ENCODE measurements at places on chromosomes 7 and 10.
A peak's percentile ranks its signal among the peaks of the same experiment; 100 is the strongest.

DNA sequence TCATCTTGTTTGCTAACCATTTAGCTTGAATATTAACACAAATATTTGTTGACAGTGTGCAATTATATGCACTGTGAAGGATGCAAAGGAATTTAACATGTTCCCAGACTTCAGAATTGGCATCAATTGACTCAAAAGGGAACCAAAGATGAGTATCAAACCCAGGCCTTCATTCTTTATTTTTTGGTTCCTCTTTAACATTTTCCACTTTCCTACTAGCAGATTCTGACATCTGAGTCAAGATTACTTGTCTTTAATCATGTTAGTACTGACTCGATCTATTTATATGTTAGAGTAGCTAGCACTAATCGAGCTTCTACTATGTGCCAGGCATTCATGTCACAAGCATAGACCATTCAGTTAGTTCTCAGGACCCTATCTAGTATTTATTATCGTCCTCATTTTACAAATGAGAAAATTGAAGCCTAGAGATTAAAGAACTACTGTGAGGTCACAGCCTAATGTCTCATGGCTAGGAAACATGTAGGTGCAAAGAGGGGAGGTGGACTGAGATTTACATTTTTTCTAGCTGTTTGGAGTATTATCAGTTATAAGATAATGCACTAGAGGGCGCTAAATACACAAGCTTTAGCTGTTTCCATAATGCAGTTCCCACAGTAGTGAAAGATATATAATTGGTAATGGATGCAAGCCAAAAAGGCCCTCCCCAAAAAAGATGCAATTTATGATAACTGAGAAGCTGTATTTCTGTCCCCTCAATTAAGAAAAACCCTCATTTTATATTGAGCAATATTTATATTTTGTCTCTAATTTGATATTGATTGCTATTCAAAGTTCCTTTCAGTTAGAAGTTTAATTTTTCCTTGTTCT, 32.9 kb upstream of the KMT2E start:
- no peak for DNase-seq

GRCh38 chr10:65622608-65623007, 1303.2 kb upstream of the LRRTM3 start:
- DNase-seq, result no peak

GRCh38 chr7:18429547-18429946, 66.0 kb upstream of the HDAC9 start:
- DNase-seq, result no peak

GRCh38 chr7:49023345-49024328, 99.3 kb downstream of the CDC14C start:
- DNase-seq, result no peak

GRCh38 chr7:28706584-28706983, 251.5 kb downstream of the TRIL start:
- no peak for DNase-seq

- DNase-seq, result no peak
Measured at GRCh38 chr7:19519443-19520021, 189.3 kb downstream of the POLR1F start.

GRCh38 chr10:133405272-133405671, 11.3 kb downstream of the MTG1 start:
- no peak for DNase-seq

GRCh38 chr10:51073453-51074237, 642 bp upstream of the PRKG1 start:
- no peak for DNase-seq

- DNase-seq, result no peak
Measured at GRCh38 chr7:146874722-146875121, 758.1 kb downstream of the CNTNAP2 start.

GRCh38 chr10:61547297-61547696, 94.1 kb upstream of the TMEM26 start:
- no peak for DNase-seq

- DNase-seq, result no peak
Measured at GRCh38 chr10:15570738-15571339, 148.9 kb downstream of the ITGA8 start.

GRCh38 chr7:54109501-54109900, 432.7 kb upstream of the VSTM2A start:
- DNase-seq, result no peak

DNA sequence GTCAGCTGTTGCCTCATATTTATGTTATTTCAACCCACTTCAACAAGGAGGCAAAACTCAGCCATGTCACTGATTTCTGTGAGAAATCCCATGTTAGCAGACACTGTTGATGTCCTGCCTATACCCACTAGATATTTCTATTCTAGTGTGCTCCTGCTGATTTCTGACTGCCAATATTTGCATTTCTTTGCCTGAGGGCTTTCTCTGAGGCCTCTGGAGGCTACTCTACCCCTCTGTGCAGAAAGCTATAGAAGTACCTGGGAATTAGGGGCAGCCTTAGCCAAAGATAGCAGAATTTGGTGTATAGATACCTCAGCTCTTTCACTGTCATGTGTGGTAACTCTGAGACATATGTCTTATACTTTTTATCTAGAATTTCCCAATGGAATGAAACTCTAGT, 348.8 kb downstream of the SORCS3 start:
- DNase-seq, result no peak

- no peak for DNase-seq
Measured at GRCh38 chr7:132830941-132831340, 250.9 kb downstream of the CHCHD3 start.

- peak; percentile 34 for DNase-seq
Measured at GRCh38 chr10:3902054-3902808, 117.2 kb upstream of the KLF6 start.

GRCh38 chr7:148146346-148146745, 444.2 kb upstream of the C7orf33 start:
- no peak for DNase-seq

GRCh38 chr10:99926925-99927720, 82.6 kb downstream of the DNMBP start:
- no peak for DNase-seq

DNA sequence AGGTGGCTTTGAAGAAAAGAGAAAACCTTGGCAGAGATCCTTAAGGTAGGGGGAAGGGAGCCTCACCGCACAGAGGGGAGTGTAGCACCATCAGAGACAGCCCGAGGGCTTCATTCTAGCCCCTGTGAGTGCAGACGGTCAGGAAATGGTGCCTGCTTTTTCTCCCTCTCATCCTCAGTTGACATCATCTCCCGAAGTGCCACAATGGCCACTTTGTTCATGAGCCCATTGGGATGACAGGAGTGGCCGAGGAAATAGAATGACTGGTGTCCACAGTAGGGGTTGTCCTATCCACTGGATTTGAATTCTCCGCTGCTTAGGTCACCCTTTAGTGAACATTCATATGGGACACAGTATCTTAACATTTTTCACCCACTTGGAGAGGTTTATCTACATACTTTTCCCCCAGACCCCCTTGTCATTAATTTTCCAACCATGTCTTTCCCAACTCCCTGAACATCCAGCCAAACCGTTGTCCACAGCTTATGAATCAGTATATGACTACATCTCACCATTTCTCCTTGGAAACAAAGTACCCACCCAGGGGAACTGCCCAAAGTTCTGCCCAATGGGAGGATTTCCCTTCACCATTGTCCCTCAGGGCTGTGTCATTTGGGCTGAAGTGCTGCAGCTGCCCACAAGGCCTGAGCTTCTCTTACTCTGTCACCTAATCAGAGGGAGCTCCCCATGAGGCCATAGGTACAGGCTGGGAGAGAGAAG, 108.8 kb downstream of the ADCY1 start:
- DNase-seq, result no peak

GRCh38 chr10:48384699-48384982, 78.2 kb downstream of the MAPK8 start:
- no peak for DNase-seq

- no peak for DNase-seq
Measured at GRCh38 chr7:98399462-98399861, 1.4 kb downstream of the BAIAP2L1 start.

- DNase-seq, result no peak
Measured at GRCh38 chr10:506451-507354, 182.8 kb downstream of the DIP2C start.

DNA sequence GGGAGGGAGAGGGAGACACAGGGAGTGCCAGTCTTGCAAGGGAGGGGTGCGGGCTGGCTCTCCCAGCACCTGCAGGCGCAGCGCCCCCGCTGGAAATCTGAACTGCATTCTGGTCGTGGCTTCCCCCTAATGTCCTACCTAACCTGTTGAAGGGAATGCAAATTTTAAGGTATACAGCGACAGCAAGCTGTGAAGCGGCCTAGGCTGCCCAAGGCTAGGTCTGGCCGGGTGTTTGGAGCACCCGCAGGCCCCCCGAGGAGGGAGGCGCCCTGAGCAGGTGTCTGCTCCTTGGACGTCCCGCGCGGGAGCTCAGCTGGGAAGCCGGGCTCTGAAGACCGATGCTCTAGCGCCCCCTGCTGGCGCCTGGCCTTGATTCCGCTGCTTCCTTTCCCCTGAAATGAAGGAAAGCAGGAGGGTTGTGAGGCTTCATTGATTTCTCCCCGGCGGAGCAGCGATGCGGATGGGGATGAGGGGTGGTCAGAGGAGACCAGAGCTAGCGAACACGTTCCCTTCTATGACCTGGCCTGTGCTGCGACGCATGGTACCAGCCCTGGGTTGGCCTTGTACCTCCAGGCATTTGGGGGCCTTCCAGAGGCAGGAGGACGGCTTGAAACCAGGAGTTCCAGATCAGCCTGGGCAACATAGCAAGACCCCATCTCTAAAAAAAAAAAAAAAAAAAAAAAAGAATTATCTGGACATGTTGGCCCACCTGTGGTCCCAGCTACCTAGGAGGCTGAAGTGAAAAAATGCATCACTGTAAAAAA, 601.3 kb downstream of the GALNT17 start:
- DNase-seq, result peak; percentile 37

DNA sequence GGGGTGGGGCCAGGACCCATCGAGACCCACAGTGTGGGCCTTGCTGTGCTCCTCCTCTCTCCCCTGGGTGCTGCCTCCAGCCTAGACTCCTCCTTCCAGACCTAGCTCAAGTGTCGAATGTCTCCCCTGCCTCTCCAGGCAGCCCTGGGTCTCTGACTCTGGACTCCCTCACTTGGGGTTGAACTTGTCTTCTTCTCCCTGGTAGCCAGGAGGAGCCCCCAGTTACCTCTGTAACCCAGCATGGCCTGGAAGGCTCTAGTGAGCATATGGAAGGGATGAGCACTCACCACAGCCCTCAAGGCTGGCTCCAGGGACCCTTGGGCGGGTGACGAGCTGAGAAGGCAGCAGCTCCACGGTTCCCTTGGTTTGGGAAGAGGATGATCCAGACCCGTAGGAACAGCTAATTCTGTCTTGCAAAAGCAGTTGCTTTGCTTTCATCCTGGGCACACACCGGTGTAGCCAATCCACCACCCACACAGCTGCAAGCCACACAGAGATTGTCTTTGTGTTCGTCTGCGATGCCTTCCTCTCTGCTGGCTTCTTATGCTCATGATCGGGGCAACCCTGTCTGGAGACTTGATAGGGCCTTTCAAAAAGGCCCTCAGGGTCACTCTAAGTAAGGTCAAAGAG, 52.3 kb upstream of the ANTXRL start:
- no peak for DNase-seq

- no peak for DNase-seq
Measured at GRCh38 chr7:133812877-133813276, 314.3 kb upstream of the LRGUK start.

DNA sequence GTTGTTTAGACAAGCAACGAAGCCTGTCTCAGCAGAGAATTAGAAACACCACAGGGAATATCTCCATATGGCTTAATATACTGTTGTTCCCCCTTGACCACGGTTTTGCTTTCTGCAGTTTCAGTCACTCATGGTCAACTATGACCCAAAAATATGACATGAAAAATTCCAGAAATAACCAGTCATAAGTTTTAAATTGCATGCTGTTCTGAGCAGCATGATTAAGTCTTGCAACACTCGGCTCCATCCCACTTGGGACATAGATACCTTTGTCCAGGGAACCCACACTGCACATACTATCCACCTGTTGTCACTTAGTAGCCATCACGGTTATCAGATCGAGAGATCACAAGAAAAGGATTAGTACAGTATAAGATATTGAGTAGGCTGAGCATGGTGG, 60.7 kb upstream of the FOXK1 start:
- no peak for DNase-seq

- DNase-seq, result no peak
Measured at GRCh38 chr10:103811463-103811862, 43.9 kb downstream of the SH3PXD2A start.

DNA sequence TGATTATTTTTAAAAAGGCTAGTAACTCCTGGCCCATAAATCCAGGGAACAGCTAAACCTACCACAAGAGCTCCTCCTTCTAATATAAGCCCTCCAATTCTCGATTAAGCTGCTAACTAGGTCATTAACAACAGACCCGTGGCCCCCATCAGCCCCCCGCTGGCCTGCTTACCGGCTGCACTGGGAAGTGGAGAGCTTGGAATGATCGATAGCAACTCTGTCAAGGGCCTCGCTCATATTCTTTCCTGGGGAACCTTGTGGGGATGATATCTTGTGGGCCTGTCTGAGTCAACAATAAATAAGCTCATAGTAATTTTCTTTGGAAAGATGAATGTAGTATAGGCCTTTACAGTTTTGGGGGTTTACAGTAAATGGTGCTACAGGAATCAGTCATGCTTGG, 353.5 kb downstream of the TCERG1L start:
- no peak for DNase-seq
